Endodermal cell (in vitro differentiated cells): ENCODE measurements at places on chromosomes 5 and 9.

GRCh38 chr5:151154931-151155774 lies 2.4 kb downstream of the ANXA6 start:
- no peak for DNase-seq

- DNase-seq, result no peak
Observed at GRCh38 chr5:41157272-41157894, 55.9 kb downstream of the C6 start.

DNA sequence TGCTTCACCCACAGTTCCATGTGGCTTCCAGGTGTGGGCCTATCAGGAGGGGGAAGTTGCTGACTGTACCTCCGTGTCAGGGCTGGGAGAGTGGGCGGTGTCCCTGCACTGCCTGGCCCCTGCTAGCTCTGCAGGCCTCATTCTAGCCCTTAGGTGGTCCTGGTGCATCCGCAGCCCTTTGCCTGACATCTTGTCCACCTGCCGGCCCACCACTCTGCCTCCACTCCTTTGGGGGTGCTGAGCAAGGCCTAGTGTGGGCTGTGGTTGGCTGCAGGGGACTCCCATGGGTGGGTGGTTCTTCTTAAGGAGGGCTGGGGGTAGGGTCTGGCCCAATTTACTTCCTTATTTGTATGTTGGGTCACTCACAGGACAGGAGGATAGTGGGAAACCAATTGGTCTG lies 66.9 kb downstream of the HSPA4 start:
- DNase-seq, result no peak

- no peak for DNase-seq
Observed at GRCh38 chr5:17738446-17738845, 104.2 kb downstream of the TAF11L14 start.

DNA sequence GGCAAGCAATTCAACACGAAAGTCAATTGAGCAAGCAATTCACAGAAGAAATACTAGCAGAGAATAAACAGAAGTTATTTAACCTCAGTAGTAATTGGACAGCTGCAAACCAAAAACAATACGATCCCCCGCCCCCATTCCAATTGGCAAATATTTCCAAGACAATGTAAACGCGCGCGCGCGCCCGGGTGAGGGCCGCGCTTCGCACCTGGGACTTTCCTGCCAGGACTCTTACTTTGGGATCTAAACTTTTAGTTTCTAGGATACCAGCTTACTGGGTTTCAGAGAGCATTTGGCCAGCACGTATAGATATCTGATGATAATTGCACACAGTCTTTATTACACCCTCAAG lies 8.6 kb downstream of the RUFY1 start:
- peak; percentile 85 for DNase-seq

DNA sequence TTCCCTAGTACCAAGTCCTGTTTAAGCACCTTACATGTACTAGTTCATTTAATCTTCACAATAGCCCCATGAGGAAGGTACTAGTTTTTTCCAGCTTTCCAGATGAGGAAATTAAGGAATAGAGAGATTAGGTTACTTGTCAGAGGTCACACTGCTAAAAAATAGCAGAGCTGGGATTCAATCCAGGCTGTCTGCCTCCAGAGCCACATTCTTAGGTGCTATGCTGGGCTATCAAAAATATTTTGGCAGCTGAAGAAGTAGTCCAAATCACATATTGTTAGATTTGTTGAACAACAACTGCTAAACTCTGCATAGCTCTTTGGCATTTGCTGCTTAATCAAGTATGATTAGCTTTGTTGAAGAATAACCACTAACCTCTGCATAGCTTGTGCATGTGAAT lies 591.5 kb upstream of the KLF4 start:
- no peak for DNase-seq

- no peak for DNase-seq
Observed at GRCh38 chr5:102700916-102701315, 54.2 kb upstream of the PAM start.

DNA sequence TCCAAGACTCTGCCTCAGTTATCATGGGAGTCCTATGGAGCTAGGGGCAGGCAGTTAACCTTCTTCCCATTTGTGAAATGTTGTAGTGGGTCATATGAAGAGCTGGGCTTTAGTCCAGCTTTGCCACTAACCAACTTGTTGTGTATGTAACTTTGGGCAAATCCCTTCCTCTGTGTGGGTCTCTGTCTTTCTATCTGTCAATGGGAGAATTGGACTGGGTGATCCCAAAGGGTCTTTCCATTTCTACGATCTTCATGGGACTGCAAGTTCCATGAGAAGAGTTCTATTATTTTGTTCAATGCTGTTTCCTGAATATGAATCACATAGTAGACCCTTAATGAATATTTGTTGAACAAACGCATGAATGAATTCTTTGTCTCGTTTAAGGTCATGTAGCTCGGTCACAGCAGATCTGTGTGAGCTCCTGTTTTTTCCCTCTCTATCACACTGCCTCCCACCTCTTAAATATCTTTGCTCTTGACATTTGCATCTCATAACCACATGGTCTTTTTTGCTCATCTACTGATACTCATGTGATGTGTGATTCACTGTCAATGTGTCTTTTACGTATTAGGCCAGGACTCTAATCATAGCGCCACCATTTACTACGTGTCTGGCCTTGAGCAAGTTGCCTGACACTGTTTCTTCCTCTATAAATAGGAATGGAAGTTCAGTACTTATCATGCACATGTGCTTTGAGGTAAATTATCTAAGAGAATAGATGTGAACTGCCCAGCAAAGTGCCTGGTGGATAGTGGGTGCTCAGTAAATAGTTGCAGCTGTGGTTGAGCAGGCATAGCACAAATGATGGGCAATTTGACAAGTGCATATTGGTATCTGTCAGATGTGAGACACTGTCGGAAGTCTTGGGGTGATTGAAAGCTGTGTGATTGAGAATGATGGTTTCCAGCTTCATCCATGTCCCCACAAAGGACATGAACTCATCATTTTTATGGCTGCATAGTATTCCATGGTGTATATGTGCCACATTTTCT lies 37.4 kb downstream of the PTTG1 start:
- DNase-seq, result no peak

DNA sequence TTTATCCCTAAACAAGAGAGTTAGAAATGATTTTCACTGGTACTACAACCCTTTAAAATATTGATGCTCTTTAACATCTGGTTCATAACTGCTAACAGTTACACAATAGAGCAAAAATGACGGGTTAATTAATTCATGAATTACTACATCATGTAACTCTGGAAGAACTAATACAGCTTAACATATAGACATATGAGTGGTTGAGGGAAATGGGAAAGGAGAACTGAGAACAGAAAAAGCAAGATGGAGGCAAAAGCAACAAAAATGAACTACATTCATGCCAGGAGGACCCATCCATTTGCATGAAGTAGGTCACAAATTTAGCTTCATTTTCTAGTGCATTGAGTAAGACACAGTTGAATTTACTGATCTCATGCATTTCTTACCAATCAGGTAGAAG lies 61.8 kb downstream of the C9 start:
- no peak for DNase-seq

DNA sequence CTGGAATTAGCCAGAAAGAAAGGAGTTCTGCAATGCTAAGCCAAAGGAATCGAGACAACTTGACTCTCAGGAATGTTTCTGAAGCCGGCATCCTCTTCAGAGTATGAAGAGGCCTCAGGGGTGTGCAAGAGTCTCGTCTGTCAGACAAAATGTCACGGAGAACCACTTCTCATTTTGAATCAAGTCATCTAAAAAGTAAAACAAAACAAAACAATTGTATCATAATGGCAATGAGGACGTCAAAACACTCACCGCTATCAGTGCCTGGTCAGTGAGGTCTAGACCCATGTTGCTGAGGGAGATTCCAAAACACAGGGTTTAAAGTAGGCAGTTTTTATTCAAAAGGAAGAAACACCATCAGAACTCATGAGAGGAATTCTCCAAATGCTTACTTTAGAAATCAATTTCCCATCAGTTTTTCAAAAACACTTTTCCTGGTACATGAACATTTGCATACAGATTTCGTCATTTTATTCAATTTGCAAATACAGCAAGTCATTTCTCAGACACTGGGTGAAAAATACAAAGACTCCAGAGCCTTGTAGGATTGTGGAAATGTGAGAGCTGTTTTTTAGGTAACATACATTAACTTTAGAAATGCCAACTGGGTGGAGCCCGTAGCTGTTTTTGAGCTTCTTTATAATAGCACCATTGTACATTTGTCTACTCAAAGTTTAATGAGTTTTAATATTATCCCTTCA lies 89.5 kb upstream of the MAP3K1 start:
- no peak for DNase-seq

- no peak for DNase-seq
Observed at GRCh38 chr5:67543720-67544270, 347.2 kb upstream of the CD180 start.
